ENCODE measurements at places on chromosomes 1 and 21. TPM values are rescaled to one million over a fixed set of nuclear protein-coding genes. Genes with fewer than 3 reads are reported as not detected.

- no peak for DNase-seq
Observed at GRCh38 chr1:37998913-37999429, 6.3 kb downstream of the FHL3 start.

DNA sequence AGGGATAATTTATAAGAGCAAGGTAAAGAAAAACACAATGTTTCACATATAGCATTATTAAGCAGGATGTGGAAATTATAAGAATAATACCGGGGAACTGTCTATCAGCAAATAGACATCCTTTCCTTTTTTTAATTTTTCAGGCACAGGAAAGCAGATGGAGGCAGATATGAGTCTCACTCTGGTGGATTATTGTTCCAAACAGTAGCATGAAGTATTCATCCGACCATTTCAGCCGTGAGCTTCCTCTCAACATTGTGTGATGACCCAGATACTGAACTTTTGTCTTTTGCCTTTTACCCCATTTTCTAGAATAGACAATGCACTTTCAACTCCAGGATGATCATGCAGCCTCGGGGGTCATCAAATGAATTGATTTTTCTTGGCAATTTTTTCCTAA is 599.8 kb downstream of the ADGRL2 start:
- DNase-seq, result no peak

DNA sequence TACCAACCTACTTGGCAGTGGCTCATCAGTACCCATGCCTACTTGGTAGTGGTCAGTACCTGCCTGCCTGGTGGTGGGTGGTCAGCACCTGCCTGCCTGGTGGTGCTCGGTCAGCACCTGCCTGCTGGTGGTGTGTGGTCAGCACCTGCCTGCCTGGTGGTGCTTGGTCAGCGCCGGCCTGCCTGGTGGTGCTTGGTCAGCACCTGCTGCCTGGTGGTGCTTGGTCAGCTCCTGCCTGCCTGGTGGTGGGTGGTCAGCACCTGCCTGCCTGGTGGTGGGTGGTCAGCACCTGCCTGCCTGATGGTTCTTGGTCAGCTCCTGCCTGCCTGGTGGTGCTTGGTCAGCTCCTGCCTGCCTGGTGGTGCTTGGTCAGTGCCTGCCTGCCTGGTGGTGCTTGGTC is 329.6 kb downstream of the RRAGC start:
- DNase-seq, result no peak

DNA sequence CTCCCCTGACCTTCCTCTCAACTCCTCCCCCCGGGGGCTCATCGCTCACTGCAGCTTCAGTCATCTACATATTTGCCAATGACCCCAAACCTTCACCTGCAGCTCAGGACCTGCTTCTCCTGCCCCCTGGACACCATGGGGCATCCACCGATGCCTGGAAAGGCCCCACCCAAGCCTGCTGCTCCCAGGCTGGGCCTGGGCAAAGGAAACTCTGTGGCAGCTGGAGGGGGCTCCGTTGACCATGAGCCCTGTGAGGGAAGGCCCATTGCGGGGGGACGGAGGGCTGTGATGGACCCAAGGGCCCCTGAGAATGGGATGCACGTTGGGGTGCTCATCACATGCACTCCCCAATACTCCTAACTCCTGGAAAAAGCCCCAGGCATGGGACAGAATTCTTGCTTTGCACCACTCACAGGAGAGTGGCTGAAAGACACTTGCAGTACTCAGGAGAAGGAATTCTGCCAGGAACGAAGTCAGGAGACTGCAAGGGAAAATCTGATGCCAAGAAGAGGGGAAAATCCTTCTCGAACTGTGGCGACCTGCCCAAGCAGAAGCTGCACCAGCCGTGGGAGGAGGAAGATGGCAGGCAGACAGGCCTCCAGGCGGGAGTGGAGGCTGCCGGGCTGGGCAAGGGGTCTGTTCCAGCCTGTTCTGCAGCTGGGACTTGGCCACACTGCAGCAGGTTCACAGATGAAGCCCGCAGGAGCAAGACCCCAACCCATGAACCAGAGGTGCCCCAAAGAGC is 18.4 kb downstream of the MATN1 start:
- no peak for DNase-seq

Gene ACTA1
- 0.41 TPM for total RNA-seq

Gene TEDDM1
- not detected for total RNA-seq

DNA sequence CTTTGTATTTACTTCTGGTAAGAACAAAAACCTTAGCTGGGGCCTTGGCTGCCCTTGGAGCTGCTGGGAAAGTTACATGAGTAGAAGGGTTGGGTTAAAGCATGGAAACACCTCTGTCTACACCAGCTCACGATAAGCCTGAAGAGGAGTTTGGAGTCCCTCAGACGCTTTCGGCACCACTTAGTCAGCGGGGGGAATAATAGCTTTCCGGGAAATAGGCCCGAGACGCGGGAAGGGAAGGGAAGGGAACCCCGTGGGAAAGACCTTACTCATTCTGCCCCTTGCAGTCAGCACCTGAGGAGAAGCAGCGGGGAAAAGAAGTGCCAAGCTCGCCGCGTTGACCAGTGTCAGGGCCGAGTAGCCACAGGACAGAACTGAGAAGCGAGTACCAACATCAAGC is 66.4 kb upstream of the PDE9A start:
- no peak for DNase-seq

DNA sequence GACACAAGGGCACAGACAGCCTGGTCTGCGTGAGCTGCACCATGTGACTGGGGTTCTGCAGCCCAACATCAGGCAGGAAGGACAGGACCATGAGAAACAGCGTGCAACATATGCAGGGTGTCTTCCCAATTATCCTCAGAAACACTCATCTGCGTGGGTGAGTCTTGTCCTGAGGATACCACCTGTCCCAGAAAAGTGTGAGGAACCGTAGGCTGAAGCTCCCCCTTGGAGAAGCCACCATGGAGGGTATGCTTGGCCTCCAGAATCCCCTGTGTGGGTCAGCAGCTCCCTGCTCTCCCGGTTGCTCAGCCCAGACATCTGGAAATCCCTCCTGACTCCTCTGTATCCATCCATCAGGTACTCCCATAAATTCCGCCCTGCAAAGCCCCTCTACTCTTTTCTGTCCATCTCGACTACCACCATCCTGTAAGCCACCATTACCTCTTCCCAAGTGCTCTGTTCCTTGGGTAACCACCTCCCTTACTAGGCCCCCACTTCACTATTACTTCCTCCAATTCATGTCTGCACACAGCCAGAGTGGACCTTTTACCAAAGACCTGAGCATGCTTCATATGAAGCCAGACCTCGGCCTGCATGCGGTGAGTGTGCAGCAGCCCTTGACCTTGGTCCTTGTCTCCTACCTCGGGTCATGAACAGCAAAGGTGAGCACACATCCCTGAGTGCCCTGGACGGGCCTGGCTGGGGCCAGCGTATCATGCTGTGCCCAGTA is 33.0 kb downstream of the ETS2 start:
- no peak for DNase-seq

Gene PHLDA3
- 5.7 TPM for total RNA-seq

DNA sequence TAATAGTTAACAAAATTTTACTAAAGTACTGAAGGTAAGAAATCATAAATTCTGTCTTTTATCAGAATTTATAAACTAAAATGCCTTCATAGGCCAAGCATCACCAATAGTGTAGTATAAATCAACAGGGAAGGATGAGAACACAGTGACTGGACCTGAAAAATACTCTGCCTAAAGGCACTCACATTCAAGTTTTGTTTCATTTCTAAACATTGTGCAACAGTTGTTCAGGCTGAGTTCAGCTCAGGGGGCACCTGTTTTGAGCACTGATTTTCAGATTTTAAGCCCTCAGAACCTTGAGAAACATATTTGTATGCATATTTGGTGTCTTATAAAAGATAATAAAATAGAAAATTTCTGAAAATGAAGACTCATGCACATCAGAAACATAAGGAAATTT is 12.4 kb downstream of the ACBD6 start:
- DNase-seq, result no peak

Gene CNR2
- total RNA-seq, result not detected

Gene TNFRSF14
- total RNA-seq, result 2.4 TPM

Gene NOTCH2
- 21.2 TPM for total RNA-seq

Gene KRTAP12-1
- total RNA-seq, result not detected

DNA sequence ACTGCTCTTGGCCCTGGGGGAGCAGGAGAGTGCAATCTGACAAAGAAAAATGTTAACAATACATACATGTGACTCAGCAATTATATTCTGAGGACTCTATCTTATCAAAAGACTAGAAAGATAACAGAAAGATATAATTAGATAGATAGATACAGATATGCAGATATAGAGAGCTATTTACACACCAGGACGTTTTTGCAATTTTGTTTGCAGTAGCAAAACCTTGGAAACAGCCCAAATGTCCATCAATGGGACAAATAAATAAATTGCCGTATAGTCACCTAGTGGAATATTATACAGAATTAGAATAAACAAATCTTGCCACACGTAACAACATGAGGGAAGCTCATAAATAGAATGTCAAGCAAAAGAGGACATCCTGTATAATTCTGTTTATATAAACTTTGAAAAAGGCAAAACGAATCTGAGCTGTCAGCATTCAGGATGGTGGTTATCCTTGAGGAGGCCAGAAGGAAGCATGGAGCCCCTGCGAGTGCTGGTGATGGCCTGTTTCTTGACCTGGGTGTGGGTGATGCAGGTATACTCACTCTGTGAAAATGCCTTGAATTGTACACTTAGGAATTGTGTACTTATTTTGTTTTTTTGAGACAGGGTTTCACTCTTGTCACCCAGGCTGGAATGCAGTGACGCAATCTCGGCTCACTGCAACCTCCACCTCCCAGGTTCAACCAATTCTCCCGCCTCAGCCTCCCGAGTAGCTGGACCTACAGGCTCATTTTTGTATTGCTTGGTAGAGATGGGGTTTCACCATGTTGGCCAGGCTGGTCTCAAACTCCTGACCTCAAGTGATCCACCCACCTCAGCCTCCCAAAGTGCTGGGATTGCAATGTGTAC is 12.8 kb upstream of the TRIM63 start:
- no peak for DNase-seq

GRCh38 chr1:67142931-67143330 is 8.2 kb upstream of the C1orf141 start:
- no peak for DNase-seq

Gene HSD3B2
- not detected for total RNA-seq

- no peak for DNase-seq
Observed at GRCh38 chr21:43726686-43727518, 8.0 kb downstream of the PDXK start.

GRCh38 chr1:54225986-54226559 is 26.1 kb downstream of the MRPL37 start:
- DNase-seq, result no peak

Gene ADAMTS1
- total RNA-seq, result 2.0 TPM

DNA sequence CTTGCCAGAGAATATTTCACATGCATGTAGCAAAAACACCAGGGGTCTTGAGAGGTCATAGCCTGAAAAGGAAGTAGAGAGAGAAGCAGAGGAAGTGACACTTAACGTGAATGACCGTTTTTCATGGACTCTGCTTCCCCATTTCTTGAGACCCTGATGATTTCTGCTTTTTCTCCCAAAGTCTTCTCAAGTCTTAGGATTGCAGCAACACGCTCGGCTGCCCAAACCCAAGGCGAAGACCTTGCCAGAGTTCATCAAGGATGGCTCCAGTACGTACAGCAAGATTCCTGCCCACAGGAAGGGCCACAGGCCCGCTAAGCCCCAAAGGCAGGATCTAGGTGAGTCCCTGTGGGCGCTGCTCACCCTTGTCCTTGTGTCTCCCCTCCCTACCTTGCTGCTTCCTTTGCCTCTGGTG is 12.8 kb downstream of the THEMIS2 start:
- DNase-seq, result no peak

DNA sequence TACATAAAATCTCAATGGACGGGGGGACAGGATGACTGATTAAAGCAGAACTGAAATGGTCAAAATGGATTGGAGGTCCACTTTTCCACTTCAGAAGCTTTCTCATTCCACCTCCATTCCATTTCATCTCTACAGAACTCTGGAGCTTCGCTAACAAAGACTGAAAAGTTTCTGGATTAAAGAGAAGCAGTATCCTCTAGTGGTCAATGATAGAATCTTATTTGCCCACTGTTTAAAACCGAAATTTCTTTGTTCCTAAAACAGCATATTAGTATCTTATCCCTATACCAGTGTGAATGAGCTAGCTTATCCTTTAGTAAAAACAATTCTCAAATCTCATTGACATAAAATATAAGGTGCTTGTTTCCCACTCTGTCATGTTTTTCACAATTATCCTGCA is 890.6 kb downstream of the KCNT2 start:
- no peak for DNase-seq

DNA sequence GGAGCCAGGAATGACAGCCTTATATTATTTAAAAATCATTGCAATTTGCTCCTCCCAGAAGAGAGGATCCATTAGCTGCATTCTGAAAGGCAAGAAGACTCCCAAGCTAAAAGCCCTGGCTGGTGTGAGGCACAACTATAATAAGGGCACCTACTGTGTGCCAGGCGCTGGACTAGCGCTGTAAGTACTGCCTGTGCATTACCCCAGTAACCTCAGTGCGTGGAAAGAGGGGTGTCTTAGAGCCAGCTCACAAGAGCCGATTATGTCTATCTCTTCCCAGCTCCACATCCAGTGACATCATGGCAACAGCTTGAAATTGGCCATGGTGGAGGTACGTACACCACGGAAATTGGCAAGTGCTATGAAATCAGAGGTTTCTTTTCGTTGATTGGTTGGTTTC is 141.7 kb upstream of the IRF2BP2 start:
- DNase-seq, result no peak

Gene LMNA
- 14.3 TPM for total RNA-seq

Gene PLCH2
- total RNA-seq, result 9.0 TPM

GRCh38 chr1:210754878-210755665 is 378.9 kb downstream of the KCNH1 start:
- no peak for DNase-seq

DNA sequence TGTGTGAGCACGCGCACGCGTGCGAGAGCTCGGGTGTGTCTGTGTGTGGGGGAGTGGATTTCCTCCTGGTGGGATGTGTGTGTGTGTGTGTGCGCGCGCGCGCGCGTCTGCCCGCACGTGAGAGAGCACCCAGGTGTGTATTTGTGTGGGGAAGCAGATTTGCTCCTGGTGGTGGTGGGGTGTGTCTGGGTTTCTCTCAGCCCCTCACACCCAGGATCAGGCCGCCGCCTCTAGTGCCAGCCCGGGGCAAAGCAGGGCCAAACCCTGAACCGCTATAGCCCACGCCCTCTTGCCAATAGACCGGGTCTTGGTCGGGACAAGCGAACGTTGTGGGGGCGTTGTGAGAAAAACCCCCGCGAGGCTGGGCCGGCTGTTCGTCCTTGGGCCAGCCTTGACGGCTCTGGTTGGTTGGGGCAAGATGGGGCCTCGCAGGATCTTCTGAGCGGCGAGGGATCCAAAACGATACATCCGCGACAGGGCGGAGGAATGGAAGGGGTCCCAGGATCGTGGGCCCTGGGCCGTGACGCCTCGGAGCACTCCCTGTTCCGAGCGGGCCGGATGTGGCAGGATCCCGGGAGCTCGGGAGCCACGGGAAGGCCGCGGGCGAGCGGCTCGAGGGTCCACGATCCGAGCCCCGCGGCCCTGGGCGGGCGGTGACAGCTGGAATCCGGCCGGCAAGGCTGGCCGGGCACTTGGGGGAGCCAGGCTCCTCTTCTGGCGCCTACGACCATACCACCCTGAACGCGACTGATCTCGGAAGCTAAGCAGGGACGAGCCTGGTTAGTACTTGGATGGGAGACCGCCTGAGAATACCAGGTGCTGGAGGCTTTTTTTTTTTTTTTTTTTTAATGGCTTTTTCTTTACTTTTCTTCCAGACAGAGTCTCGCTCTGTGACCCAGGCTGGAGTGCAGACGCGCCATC is 68.2 kb downstream of the RNF187 start:
- no peak for DNase-seq

- DNase-seq, result no peak
Observed at GRCh38 chr1:243924588-243925349, 74.7 kb upstream of the AKT3 start.

Gene FCGR3A
- total RNA-seq, result 2.9 TPM

- DNase-seq, result no peak
Observed at GRCh38 chr1:218473522-218473921, 128.4 kb downstream of the TGFB2 start.
